ENCODE measurements at places on chromosomes 5 and 9.
A peak's percentile ranks its signal among the peaks of the same experiment; 100 is the strongest.

- no peak for DNase-seq
These were observed 31.0 kb downstream of the GOLGA2 start for GRCh38 chr9:128244837-128245231.

- no peak for DNase-seq
These were observed 190.9 kb downstream of the ICE1 start for GRCh38 chr5:5613261-5613990.

DNA sequence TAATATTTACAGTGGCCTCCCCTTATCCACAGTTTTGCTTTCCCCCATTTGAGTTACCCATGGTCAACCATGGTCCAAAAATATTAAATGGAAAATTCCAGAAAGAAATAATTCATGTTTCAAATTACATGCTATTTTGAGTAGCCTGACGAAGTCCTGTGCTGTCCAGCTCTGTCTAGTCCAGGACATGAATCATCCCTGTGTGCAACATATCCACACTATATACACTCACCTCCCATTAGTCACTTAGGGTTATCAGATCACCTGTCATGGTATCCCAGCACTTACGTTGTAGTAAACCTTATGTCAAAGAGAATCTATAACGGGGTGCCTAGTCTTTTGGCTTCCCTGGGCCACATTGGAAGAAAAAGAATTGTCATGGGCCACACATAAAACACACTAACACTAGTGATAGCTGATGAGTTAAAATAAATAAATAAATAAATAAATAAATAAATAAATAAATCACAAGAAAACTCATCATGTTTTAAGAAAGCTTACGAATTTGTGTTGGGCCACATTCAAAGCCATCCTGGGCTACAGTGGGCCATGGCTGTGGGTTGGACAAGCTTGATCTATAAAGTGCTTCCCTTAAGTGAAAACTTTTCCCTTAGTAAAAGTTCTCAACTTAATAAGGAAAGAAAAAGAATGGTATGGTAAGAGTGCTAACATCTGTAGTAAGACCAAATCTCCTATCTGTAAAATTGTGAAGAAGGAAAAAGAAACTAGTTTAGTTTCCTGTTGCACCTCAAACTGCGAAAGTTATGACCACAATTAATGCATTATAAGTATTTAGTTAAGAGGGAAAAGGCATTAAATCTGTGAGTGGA, 15.9 kb upstream of the OMD start:
- DNase-seq = no peak

DNA sequence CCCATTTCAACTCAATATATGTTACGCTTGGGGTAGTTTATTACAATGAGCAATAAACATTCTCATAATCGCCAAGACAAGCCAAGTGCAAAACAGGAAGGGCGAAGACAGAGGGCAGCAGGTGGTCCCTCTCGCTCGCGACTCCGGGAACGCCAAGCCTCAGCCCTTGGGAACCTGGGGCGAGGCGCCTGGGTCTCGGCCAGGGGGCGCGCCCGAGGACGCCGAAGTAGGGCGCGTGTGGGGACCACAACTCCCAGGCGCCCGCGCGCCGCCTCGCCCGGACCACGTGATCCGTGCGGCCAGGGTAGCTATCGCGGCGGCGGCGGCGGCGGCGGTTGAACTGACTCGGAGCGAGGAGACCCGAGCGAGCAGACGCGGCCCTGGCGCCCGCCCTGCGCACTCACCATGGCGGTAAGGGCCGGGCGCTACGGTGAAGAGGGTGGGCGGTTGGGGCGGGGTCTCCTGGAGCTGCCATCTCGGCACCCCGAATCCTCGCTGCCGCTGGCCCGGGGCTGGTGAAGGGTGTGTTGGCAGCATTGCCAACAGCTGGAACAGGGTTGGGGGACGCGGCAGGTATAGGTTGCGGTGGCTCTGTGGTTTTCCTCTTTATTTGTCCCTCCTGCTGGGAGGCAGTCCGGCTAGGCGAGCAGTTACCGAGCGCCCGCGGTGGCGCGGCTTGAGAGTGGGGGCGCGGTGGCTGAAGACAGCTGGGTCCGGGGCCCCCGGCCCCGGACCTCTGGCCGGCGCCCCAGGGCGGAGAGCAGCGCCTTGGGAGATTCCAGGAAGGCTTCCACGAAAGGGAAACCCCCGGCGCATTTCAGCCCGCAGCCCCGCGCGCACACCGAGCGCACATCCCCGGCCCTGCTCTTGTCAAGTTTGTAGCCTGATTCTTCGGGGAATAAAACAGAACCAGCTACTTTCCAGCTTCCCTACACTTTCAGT, at the start of gene SLC31A2:
Gene SLC31A2, plus strand, starts transcription at position 338 of the 942 bp plus-strand sequence. Its CDS starts 68 bp downstream, at position 406.
- DNase-seq = peak; percentile 72
